ENCODE measurements at places on chromosomes 5 and 9.

DNA sequence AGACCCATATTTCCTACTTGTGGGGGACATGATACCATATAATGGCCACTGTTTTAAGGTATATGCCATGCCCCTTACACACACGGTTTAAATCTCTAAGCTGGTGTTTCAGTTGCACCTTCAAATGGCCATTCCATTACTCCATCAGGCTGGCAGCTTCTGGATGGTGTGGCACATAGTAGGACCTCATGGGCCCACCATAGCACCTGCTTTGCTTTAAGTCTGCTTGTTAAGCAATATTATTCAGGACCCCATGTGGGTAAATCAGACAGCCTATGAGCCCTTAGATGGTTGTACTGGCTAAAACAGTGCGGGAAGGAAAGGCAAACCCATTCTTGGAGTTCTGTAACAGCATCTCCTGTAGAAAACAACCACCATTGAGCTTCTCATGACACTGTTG lies 27.4 kb upstream of the PANK3 start:
- DNase-seq: no peak

DNA sequence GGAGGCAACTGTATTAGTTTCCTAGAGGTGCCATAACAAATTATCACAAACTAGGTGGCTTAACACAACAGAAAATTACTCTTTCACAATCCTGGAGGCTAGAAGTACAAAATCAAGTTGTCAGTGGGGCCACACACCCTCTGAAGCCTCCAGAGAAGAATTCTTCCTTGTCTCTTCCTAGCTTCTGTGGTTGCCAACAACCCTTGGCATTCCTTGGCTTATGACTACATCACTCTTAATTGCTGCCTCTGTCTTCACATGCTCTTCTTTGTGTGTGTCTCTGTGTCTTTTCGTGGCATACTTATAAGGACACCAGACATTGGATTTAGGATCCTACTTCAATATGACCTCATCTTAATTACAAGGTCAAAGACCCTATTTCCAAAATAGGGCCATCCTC lies 327.5 kb downstream of the CHSY3 start:
- no peak for DNase-seq

DNA sequence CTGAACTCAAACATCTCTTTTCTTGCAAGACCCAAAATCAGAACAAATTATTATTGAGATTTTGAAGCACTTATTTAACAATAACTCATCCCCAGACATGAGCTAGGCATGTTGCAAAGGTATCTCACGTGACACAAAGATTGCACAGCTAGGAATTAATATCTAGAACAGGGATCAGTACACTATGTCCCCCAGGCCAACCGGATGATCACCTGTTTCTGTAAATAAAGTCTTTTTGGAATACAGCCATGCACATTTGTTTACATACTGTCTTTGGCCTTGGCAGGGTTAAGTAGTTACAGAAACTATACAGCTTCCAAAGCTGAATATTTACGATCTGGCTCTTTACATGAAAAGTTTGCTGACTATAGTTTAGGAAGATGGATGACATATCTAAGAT lies 287.7 kb downstream of the ACTL7B start:
- no peak for DNase-seq

GRCh38 chr5:75054134-75054930 lies 2.0 kb upstream of the GCNT4 start:
- peak; percentile 36 for DNase-seq

DNA sequence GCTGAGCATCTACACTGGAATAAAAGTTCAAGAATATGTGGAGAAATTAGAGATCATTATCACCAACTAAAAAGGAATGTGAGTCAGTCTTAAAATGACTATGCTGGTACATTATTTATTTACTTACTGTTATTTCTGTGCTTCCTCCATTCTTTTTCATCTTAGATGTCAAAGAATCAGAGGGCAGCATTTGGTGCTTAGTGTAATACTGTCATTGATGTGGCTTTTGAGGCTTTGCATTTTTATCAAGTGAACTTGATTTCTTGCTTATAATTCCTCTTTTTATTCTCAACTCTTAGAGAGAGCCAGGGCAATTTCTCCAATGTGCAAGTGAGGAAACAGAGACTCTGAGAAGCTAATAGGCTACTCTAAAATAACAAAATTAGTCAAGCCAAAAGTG lies 163.7 kb upstream of the TRPC7 start:
- no peak for DNase-seq

GRCh38 chr5:110255194-110255593 lies 471.3 kb downstream of the TMEM232 start:
- DNase-seq: no peak

DNA sequence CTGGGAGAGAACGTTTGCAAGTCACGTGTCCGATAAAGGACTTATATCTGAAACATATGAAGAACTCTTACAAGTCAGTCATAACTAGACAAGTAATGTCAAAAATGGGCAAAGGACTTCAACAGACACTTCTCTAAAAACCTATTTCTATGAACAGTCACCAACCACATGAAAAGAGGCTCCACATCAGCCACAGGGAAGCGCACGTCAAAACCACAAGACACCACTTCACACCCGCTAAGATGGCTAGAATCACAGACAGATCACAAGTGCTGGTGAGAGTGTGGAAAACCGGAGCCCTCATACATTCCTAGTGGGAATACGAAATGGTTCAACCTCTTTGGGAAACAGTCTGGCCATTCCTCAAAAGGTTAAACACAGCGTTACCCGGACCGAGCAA lies 11.5 kb upstream of the CARD9 start:
- peak; percentile 37 for DNase-seq

GRCh38 chr5:173327084-173327947 lies 898 bp downstream of the STC2 start:
- no peak for DNase-seq

DNA sequence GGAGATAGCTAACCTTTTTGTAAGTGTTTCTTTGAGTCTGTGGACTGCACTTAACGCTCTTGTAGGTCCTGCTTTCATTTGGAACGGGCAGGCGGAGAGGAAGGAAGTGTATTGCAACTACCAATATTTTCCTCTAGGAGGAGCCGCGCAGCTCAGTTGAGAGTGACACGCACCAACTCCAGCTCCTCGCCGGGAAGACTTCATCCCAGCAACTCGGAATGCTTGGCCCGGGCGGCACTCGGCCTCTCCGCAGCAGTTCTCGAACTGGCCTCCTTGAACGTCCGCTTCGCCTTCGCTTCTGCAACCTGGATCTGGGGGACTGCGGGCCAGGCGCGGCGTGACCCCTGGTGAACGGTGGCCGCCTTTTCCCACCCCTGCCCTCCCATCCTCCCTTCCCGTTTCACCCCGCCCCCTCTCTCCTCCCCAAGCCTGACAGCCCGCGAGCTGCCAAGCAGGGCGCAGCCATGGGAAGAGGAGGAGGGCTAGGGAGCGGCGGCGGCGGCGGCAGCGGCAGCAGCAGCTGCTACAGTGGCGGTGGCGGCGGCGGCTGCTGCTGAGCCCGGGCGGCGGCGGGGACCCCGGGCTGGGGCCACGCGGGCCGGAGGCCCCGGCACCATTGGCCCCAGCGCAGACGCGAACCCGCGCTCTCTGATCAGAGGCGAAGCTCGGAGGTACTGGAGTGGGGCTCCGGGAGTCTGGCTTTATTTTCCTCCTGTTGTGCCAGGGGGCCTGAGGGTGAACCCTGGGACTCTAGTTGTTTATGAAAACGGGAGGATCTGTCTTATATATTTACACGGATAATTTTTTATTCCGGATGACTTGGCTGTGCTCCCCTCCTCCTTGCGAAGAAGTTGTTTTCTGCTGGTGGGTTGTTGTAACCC lies at the start of gene GHR:
Gene GHR (plus strand): TSS at position 155 of the 881 bp plus-strand sequence. CDS start 142,436 bp downstream, outside the sequence.
- peak; percentile 28 for DNase-seq

DNA sequence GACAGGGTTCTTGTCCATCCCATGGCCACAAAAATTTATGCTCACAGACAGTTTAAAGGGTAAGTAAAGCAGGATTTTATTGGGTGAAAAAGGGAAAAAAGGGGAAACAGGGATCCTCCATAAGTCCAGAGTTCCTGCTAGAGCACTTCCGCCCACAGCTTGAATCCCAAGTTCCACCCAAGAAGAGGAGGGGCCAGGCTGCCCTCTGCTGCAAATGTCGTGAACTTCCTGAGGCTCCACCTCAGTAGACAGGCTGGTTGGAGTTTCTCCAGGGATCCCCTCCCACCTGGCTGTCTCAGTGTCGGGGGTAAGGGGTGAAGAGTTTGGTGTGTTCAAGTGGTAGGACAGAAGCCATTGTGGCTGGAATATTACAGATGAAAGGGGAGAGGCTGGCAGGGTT lies 275.0 kb upstream of the SGCD start:
- no peak for DNase-seq

- no peak for DNase-seq
These were observed 76.3 kb upstream of the PCSK1 start for GRCh38 chr5:96509316-96509715.

DNA sequence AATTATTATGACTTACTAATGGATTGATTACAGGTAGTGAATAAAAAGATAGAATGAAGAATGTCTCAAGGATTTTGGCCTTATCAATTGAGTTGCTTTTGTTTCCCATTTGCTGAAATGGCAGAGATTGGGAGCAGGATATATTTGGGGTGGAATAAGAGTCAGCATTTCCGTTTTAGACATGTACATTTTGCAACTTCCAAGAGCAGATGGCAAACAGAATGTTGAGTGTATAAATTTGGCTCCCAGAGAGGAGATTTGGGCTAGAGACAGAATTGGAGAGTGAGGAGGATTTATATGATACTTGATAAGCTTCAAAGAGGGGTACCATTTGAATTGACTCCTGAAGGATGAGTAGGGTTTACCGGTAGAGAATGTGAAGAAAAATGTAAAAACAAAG lies 437.9 kb upstream of the PAPPA start:
- DNase-seq: no peak

DNA sequence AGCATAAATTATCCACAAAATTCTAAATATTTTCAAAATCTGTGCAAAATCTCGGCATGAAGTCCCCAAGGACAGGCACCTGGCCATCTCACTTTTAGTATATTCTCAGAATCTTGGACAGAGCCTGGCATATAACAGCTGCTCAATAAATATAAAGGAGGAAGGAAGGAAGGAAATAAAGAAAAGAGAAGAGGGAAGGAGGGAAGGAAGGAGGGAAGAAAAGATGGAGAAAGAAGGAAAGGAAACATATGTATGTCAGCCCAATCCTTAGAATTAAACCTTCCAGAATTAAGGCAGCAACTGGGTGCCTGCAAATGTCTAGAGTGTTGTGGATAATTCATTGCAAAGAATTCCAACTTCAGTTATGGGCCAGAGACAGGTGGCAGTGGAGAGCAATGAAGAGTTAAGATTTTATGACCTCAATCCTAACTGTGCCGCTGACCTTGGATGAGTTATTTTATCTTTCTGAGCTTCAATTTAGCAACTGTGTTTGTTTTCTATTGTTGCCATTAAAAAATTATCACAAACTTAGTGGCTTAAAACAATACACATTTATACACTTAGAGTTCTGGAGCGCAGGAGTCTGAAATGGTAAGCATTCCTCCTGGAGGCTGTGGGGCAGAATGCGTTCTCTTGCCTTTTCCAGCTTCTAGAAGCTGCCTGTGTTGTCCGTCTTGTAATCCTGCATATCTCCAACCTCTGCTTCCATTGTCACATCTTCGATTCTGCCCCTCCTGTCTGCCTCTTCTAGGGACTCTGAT lies 200.9 kb upstream of the MSX2 start:
- DNase-seq: no peak

GRCh38 chr5:37424441-37424840 lies 45.3 kb downstream of the WDR70 start:
- DNase-seq: no peak

- no peak for DNase-seq
These were observed 2.2 kb downstream of the PCDH1 start for GRCh38 chr5:141875795-141876627.

DNA sequence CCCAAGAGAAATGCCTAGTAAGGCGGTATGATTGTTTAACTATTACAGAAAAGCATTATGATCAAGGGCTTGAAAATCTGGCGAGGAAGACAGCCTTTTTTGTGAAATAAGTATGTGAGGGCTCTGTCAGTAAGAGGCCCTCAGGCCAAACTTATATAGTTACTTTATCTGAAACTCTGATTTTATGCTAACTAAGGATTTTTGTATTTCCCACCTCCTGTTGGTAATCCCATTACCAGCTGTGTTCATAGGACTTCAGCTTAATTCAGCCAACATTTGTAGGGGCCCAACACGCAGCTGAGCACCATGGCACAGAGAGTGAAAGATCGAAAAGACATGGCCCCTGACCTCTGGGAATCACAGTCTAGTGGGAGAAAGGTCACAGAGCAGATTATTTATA lies 318.3 kb upstream of the WWC1 start:
- no peak for DNase-seq
